Transverse colon (tissue), 4 donors: ENCODE measurements at places on chromosomes 7 and 10. TPM values are rescaled to one million over a fixed set of nuclear protein-coding genes. Genes with fewer than 3 reads are reported as not detected.

DNA sequence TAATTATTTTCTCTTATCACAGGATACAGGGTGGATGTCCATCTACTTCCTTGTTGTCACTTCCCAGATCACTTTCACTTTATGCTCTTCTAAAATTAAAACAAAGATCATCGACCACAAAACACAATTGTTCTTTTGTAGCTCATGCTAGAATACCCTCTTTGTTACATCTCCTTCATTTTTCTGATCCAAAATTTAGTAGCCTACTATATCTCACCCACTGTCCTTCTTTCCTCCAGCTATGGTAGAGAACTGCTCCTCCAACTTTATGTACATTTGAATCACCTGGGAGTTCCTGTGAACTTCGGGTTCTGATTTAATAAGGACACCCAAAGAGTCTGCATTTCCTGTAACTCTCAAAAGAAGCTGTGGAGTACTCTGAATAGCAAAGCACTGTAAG lies 1.2 kb upstream of the AHR start:
- no peak for DNase-seq

DNA sequence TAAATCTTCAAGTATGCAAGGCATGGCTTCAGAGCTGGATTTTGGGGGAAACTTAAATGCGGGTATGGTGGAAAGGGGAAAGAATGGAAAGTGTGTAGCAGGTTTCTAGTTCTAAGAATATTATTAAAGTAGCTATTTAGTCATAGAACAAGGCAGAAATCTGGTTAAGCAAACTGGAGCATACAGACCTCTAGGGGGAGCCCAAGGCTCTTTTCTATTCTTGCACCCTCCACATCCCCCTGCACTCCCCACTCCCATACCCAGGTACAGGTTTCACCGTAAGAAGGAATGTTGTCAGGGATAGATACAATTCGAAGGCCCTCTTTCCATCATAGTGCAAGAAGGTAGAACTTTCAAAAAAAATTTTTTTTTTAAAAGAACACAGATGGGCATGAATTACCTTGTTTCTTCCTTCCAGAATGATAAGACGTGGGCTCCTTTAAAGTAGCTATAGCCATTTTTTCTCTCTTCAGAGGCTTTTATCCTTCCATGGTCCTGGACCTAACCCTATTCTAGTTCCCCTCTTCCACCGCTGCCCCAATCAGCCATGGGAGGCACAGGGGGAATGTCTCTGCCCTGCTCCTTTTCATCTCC lies 41.5 kb upstream of the SMIM30 start:
- DNase-seq = no peak

- no peak for DNase-seq
Observed at GRCh38 chr10:12796401-12797160, 204.9 kb downstream of the CCDC3 start.

DNA sequence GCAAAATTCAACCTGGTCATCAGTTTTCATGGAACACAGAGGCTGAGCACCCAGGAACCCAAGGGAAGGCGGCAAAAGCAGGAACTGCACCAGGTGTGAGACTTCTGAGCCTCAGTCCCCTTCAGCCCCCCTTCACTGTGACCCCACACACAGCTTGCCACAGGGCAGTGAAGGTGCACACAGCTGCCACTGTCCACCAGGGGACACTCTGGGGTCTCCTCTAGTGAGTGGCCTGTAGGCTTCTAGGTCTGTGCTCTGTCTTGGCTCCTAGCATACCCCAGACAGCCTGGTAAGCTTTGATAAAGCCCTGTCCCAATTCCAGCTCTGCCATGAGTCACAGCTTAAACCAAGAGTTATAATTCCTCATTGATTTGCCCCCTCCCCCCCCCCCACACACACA lies 12.1 kb downstream of the KCNH2 start:
- DNase-seq = no peak

- DNase-seq = no peak
Observed at GRCh38 chr7:129149511-129149910, 5.0 kb downstream of the TSPAN33 start.

- DNase-seq = no peak
Observed at GRCh38 chr7:134353411-134353810, 36.7 kb upstream of the SLC35B4 start.

DNA sequence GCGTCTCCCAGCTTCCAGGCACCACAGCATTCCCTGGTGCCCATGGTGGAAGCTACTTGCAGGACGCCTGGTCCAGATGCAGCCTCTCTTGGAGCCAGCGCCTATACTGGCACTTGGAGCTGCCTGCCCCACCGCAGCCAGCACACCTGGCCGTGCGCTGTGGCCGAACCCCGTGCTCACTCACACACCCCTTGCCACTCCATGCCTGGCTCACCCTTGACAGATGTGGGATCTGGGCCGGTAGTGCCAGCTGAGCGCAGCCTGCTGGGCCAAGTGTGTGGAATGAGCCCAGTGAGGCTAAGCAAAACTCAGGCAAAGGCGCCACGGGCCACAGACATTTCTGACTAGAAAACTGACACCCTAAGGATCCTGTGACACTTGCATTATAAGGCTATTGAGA lies 884.8 kb downstream of the LRMDA start:
- DNase-seq = no peak

DNA sequence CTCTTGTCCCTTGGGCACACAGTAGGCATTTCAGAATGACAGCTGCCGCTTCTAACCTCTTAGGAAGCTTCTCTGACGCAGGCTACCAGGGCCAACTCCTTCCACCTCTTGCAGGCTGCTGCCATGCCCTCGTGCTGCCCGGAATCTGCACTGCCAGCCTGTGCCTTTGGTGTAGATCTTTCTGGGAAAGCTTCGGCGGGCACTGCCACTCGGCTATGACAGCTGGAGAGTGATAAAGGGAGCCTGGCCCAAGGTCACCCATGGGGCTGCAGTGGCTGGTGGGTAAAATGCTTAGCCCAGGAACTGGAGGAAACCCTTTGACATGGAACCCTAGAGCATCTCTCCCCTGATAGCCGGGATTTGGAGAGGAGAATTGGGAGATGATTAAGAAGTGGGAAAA lies 78.0 kb upstream of the C1QL3 start:
- DNase-seq = no peak

- DNase-seq = no peak
Observed at GRCh38 chr10:69662901-69663300, 32.9 kb downstream of the FAM241B start.

- no peak for DNase-seq
Observed at GRCh38 chr10:95963991-95964389, 56.2 kb downstream of the CC2D2B start.

DNA sequence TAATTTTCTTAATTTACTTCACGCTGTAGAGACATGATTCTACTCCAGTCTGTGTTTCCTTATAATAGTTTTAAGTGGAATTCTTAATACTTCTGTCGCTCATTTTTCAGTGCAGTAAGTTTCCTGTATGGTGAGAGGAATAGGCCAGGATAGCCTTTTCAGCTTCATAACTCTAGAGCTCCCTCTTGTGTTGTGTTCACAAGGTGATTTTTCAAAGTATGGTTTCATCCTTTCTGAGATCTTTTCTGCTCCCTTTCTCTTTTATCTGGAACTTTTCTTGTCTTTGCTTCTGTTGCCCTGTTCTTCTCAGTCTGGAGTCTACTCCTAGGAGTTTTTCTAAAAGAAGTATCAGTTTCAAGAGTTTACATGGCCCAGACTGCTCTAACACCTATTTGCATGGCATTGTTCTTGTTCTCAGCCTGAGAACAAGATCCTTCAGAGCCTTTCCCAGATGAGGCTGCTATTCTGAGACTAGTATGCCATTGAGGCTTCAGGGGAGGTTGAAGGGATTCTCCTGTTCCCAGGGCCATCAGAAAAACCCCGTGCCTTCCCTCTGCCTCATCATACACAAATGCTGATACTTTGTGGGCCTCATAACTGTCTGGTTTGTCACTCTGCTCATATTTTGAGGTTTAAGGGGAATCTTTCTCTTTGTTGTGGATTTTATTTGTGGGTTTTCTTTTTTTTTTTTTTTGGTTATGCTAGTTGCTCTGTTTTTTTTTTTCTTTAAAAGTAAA lies 21.8 kb downstream of the NET1 start:
- DNase-seq = no peak

GRCh38 chr10:109741712-109742111 lies 181.6 kb downstream of the XPNPEP1 start:
- no peak for DNase-seq

GRCh38 chr10:74153123-74153522 lies 2.1 kb downstream of the ADK start:
- no peak for DNase-seq

DNA sequence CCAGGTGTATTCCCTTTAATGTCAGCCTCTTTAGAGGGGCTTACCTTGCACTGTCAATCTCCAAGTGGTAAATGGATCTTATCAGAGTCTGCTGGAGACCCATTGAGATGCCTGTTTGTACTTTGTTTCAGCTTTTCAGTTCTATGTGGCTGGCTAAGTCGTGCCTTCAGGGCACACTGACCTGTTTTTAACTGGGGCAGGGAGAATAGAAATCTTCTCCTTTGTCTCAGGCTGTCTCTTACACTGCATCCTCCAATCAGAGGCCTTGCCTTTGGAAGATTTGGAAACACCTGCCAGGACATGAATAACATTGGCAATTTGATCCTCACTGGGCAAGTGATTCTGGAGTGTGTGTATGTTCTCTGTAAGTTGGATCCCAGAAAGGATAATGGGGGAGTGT lies 65.0 kb downstream of the POU6F2 start:
- DNase-seq = no peak

DNA sequence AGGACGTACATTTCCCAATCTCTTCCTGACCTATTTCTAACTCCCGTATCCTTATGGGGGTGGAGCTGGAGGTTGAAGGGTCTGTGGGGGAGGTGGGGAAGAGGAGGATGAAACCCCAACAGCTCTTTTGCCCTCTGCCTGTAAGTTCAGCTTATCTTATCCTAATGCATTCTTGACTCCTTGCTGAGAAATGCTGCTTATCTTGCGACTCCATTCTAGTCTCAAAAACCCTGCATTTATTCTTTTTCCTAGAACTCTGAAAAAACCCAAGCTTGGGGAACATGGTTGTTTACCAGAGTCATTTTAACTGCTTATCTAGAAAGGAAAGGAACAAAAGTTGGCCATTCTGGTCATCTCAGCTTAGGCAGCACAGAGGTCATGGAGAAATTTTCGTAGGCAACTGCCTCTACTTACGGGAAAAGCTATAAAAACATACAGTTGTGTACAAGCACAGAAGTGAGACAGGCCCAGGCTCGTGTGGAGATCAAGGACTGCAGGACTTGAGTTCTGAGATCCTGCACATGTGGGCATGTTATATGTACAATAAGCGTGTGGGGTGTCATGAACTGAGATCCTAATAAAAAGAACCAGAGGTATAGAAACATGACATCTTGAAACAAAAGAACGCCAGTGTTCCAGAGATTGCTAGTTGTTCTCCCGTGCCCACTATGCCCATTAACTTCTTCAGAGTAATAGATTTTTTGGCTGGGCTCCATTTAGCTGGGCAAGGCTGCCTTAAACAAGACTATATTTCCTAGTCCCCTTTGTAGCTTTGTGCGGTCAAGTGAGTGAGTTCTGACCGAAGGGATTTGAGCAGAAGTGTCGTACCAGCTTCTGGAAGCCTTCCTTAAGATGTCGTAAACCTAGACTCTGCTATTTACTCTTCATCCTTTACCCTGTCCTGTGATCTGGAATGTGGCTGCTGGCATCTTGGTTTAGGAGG lies 9.6 kb downstream of the INMT start:
- DNase-seq = no peak

- DNase-seq = no peak
Observed at GRCh38 chr7:39321909-39322498, 244.2 kb upstream of the YAE1 start.

- DNase-seq = no peak
Observed at GRCh38 chr10:25804505-25804904, 129.5 kb upstream of the MYO3A start.

GRCh38 chr7:149743476-149744255 lies 29.7 kb downstream of the ZNF467 start:
- no peak for DNase-seq

GRCh38 chr7:126223729-126224128 lies 1029.0 kb downstream of the GRM8 start:
- DNase-seq = no peak

DNA sequence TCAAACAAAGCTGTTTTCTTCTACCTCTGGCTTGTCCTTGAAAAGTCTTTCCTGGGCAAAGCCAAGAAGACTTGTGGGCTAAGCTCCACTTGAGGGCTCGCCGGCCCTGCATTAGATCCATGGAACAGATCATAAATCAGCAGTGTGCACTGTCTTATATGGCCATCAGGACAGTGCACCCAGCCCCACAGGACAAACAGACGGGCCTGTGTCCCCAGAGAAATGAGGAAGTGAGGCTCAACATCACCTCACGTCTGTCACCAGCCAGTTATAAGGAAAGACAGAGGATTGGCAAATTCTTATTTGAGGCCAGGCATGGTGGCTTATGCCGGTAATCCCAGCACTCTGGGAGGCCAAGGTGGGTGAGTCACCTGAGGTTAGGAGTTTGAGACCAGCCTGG lies 12.3 kb upstream of the IFT22 start:
- DNase-seq = peak; percentile 23

- no peak for DNase-seq
Observed at GRCh38 chr7:128947854-128948253, 10.1 kb downstream of the IRF5 start.

DNA sequence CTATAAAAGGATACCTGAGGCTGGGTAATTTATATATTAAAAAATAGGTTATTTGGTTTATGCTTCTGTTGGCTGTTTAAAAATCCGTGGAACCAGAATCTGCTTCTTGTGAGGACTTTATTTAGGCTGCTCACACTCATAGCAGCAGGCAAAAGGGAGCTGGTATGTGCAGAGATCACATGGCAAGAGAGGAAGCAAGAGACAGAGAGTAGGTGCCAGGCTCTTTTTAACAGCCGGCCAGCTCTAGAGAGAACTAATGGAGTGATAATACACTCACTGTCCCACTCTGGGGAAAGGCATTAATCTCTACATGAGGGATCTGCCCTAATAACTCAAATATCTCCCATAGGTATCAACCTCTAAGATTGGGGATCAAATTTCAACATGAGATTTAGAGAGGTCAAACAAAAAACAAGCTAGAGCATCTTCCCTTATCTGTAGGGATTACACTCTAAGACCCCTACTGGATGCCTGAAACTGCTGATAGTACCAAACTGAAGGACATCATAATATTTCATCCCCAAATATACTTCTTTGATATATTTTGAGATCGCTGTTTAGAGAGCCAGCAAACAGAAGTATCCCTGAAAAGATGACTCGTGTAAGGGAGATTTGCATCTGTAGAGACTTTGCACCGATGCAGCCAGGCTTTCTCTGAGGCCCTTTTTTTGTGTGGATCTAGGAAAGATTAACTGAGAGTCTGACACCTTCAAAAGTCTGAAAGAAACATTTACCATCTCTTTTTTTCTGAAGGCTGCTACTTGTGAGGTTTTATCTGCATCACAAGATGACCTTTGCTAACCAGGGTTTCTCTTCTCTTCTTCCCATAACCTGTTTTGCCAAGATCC lies 717.0 kb upstream of the MBL2 start:
- no peak for DNase-seq

PCLO gene
- 9.8 TPM for total RNA-seq

BTBD16 gene
- total RNA-seq = not detected

NCAPG2 gene
- total RNA-seq = 3.7 TPM

CFAP46 gene
- not detected for total RNA-seq

NANOS1 gene
- total RNA-seq = 7.1 TPM

HOXA10 gene
- 68.9 TPM for total RNA-seq

KIF20B gene
- 1.9 TPM for total RNA-seq

GPR37 gene
- not detected for total RNA-seq

CCL24 gene
- total RNA-seq = 6.0 TPM

KLF14 gene
- total RNA-seq = 3.0 TPM

SLC26A3 gene
- 4,526 TPM for total RNA-seq

CYP26C1 gene
- total RNA-seq = not detected

FAM24A gene
- total RNA-seq = not detected

ERCC6 gene
- total RNA-seq = 16.0 TPM

ETV1 gene
- total RNA-seq = 2.0 TPM

PLAC9 gene
- total RNA-seq = 5.7 TPM

NPSR1 gene
- total RNA-seq = not detected

ACSM6 gene
- not detected for total RNA-seq

KDM7A gene
- 84.2 TPM for total RNA-seq
